Germinal center (tissue), 1 donor: ENCODE measurements at places on chromosomes 5 and 9.

DNA sequence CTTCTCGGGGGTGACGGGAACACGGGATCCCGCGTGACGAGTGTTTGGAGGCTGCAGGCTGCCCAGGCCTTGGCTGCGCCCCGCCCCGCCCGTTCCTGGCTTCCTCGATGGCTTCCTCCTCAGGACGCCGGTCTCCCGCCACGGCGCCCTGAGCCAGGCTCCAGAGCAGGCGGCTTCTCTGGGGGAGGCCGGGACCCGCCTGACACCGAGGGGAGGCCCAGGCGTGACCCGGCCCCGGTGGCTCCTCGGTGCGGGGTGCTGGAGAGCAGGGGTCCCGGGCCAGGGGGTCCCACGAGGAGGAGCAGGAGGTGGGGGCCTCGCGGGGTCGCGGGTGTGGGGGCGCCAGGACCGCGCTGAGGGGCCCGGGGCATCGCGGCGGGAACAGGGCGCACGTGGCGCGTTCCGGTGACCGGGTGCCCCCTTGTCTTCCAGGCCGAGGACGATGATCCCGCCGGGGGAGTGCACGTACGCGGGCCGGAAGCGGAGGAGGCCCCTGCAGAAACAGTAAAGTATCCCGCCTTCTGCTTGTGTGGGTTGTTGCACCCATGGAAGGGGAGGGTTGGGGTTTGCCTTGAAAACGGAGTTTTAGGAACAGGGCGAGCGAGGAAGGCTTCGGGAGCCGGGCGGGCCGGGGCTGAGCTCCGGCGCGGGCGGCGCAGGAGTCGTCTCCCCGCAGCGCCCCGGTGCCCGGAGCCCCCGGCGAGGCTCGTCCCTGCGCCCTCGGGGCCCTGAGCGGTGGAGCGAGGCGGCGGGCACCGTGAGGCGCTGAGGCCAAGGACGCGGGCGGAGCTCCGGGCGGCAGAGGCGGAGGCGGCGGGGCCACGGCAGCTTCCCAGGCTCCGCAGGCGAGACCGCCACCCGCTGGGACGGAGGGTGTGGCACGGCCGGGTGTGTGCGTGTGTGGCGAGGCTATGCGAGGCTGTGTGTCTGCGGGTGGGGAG is 22.2 kb downstream of the AHRR start:
- DNase-seq: peak; percentile 39

DNA sequence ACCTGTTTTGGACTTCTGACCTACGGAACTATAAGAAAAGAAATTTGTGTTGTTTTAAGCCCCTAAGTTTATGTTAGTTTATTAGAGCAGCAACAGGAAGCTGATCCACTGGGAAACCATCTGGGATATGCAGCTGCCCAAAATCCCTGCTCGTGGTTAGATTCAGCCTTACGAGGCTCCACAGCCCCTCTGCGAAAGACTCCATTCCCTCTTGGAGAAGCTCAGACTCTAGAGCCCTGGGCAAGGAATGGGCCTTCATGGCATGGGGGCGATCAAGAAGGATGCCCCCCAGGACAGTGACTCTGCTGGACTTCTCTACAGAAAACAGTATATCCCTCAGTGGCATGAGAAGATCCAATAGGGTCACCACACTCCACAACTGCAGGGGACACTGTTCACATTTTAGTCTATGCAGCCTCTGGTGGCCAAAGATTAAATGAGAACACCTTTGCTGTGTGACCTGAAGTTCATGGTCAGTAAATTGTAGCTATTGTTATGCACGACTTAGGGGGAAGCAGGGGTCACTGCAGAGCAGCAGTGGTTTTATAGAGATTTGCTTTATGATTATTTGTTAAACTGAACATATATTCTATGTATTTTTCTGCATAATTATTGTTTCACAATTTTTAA is 21.1 kb downstream of the IRF1 start:
- no peak for DNase-seq

DNA sequence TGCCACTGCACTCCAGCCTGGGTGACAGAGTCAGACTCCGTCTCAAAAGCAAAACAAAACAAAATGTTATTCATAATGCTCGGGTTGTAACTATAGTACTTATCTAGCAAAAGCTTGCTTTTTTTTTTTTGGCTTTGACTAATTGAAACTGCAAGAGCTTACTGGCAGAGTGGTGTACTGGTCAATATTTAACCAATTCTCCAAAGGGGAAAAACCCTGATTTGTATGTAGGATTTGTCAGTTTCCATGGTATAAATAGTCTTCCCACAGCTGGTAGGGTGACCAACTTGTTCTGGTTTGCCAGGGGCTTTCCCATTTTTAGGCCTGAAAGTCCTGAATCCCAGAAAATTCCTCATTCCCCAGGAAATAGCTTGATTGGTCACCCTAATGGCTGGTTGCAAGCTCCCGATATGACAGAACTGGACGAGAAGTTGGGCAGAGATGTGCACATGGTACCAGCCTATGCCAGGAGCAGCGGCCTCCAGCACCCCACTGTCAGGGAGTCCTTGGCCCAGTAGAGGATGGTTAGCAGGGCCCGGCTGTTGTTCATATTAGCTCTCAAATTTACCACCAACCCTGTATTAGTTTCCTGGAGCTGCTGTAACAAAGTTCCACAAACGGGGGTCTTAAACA is 58.0 kb downstream of the FXN start:
- no peak for DNase-seq

- DNase-seq: no peak
Measured at GRCh38 chr5:88452820-88453219, 184.2 kb upstream of the TMEM161B start.

DNA sequence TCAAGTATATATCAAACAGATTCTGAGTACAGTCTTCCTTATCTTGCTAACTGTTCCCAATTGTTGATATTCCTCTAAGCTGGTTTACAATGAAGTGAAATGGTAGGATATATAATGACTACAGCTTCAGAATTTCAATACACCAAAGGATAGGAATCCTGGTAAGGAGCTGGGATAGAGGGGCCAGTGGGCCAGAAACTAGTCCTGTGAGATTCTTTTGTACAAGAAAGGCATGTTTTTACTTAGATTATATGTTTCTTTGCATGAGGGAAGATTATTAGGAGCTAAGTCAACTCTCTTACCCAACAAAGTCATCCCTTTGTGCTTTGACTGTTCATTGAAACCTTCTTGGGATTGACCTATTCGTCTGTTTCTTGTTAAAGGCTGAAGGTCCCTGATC is 435.7 kb downstream of the PLK2 start:
- DNase-seq: no peak

DNA sequence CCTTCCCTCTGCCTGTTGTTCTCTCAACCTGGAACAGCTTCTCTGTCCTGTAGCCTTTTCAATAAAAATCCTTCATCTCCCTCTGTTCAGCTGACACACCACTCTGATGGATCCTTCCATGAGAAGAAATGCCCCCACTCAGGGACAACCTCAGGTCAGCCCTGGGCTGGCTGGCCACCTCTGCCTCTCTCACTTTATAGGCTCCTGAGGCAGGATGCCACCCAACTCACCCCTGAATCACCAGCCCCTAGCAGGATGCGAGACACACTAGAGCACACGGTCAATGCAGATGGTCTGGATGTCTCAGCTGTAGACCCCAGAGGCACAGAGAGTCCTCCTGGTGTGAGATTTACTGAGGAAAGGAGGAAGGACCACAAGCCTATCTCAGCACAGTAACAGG is 93.8 kb downstream of the GABBR2 start:
- no peak for DNase-seq

- no peak for DNase-seq
Measured at GRCh38 chr9:123660691-123661466, 269.0 kb downstream of the DENND1A start.

- DNase-seq: no peak
Measured at GRCh38 chr5:106680330-106680729, 990.4 kb downstream of the EFNA5 start.

DNA sequence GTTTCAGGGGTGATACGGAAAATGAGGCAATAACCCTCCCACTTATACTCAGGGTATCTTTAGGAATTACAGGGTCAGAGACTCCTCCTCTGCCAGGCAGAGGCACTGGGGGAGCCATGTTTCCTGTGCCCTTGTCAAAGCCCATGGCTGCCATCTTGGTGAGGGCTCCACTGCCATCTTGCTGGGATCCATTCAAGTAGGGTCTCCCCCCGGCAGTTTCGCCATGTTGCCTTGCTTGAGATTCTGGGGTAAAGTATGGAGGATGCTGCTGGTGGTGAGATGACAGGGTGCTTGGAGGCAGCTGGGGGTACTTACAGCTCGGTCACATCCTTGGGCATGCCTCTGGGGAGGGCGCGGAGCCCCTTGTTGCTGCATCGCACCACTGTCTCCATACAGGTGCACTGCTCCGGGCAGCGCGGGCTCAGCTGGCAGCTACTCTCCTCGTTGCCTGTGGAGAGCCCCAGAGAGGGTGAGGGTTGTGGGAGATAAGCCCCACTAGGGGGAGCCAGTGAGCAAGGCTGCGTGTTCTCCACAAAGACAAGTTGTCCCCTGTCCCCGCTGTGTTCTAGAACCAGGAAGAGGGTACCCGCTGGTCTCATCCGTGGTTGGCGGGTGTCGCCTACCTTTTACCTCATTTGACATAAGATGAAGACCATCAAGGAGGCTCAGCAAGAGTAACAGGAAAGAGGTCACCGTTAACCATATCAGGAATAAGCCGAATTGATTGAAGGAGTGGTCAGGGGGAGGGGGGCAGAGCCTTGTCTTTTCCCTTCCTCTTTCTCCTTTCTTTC is 169.0 kb upstream of the PANK3 start:
- peak; percentile 60 for DNase-seq

DNA sequence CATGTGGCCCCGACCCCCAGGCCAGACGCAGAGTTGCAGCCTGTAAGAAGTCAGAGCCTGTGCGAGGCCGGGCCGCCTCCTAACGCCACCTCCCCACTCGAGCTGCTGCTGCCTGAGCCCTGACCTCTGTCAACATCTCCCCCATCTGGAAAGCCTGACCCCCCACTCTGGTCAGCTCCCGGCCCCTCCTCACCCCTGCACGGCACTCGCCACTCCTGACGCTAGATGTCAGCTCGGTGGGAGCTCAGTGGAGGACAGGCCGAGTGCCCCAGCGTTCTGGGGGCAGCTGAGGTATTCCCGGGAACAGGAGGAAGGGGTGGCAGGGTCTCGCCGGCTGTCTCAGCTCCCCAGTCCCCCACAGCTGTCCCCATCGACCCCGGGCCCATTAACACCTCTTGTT is 19.9 kb downstream of the LHX3 start:
- no peak for DNase-seq

- no peak for DNase-seq
Measured at GRCh38 chr9:110257097-110257841, 962 bp upstream of the TXN start.

- DNase-seq: no peak
Measured at GRCh38 chr9:21513431-21513830, 31.3 kb upstream of the IFNE start.

- no peak for DNase-seq
Measured at GRCh38 chr5:169333518-169333917, 32.6 kb upstream of the SLIT3 start.

DNA sequence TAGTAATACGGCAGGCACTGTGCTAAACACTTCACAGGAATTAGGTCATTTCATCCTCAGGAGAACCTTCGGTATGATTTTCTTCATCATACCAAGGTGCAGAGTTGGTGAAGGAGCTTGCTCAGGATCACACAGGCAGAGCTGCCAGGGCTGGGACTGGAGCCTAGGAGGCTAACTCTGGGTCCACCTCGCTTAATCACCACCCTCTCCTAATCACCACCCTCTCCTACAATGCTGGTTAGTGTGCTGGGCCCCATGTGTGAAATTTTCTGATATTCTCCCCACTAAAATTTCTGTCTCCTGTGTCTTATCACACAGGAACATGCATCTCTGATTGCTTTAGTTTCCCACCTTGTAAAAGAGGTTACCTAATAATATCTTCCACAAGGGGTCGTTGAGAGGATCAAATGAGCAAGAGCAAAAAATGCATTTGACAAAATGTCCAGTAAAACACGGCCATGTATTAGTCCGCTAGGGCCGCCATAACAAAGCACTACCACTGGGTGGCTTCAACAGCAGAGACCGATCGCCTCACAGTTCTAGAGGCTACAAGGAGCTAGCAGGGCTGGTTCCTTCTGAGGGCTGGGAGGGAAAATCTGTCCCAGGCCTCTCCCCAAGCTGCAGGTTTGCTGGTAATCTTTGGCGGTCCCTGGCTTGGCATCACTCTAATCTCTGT is 128.2 kb upstream of the NFIB start:
- no peak for DNase-seq

DNA sequence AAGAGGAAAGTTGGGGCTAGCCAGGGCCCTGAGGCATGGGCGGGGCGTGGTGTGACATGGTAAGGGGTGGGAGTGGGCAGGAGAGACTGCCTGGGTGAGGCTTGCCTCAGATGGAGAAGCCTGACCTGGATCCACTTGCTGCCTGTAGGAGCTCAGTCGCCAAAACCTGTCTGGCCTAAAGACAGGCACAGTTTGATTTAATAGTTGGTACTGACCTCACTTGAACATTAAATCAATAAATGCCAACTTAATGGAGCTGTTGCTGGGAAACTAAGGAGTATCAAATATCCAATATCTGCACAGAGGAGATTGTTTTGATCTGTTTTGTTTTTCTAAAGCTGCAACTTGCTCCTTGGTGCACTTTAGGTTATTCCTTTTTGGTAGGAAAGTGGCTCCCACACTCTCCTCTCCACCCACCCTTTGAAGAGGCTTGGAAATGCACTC is 86.4 kb downstream of the RCL1 start:
- no peak for DNase-seq

DNA sequence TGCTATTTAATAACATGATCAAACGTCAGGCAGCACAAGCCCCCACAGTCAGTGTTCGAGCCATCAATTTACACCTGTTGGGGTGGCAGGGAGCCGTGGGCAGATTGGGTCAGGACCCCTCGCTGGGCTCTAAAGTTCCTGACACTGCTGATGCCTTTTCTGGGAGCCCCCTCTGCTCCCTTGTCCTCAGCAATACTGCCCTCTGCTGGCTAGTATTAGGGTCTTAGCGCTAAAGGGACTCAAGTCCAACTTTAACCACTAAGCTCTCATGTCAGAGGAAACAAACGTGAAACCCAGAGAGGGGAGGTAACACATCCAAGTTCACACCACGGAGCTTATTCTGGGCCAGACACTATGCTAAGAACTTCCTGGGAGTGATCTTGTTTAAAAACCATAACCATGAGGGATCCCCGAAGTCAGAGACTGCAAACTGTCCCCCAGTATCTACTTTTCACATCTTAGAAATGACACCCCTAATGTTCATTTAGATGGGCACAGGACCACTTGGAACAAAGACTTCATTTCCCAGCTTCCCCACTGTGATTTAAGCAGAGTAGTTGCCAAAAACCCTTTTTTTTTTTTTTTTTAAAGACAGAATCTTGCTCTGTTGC is 20.4 kb downstream of the ANKS6 start:
- peak; percentile 77 for DNase-seq

DNA sequence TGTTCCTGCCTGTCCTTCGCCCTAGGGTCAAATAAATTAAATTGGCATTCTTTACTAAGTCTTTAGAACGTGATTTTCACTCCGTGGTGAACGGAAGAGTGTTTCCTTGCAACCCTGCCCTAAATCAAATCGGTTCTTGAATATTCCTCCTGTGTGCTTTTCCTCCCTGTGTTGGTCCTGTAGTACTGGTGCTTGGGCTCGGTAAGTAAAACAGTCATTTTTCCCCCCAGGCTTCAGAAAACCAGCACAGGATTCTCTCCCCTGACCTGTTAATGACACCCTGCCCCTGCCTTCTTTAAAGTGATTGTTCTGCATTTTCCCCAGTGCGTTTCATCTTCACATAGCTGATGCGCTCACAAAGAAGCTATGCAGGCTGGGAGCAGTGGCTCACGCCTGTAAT is 96.0 kb downstream of the AK8 start:
- DNase-seq: no peak

- DNase-seq: no peak
Measured at GRCh38 chr5:130002183-130002582, 97.9 kb downstream of the CHSY3 start.
